ENCODE measurements at places on chromosomes 6 and 20.

- no peak for DNase-seq
Observed at GRCh38 chr20:43840382-43841070, 74.1 kb upstream of the TOX2 start.

DNA sequence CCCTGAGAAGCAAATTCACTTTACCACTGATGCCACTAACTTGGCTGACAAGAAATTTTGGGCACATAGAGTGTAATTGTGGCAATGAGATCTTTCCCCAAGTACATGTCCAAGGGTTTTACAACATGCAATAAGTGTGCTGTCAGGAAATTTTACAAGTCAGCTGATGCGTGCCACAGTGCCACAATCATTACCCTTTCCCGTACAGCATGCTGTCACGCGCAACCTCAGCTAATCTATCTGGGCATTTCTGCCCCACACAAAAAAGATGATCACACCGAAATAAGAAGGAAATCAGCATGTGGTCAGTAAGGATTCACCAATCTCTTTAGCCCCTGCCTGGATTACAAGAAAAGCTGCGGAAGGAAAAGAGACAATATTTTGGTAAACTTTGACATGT, 163.6 kb upstream of the PREP start:
- DNase-seq = no peak

DNA sequence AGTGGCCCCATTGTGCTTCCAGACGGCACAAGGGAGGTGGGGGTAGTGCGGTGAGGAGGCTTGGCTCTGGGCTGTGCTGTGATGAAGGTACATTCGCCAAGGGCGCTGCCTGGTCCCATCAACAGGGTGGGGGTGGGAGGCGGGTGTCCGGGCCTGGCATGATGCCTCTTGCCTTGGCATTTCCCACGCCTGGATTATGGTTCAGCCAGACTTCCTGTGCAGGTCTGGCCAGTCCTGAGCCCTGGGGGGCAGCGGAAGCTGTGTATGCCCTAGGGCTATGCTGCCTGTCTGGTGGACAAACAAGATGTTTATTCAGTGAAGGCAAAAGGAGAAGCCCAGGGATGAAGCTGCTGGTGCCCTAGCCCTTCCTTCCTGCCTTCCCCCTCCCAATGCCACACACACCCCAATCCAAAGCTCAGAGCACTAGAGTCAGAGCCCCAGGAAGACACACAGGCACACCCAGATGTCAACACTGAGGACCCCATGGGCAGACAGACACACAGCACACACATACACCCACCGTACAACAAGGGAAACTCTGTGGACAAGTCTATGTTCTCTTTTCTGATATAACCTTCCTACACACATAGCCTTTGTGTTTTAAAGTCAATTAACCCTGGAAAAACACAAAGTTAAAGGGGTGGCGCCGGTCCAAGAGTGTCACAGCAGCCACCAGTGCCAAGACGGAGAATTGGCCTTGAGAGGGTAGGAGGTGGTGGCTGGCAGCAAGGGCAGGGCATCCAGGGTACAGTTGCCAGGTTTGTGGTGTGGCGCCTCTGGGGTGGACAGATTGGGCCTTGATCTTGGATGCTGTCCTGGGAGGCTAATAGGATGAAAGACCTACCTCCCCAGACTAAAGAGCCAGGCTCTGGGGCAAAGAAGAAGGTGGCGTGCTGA, 54.7 kb upstream of the SAYSD1 start:
- DNase-seq = no peak

DNA sequence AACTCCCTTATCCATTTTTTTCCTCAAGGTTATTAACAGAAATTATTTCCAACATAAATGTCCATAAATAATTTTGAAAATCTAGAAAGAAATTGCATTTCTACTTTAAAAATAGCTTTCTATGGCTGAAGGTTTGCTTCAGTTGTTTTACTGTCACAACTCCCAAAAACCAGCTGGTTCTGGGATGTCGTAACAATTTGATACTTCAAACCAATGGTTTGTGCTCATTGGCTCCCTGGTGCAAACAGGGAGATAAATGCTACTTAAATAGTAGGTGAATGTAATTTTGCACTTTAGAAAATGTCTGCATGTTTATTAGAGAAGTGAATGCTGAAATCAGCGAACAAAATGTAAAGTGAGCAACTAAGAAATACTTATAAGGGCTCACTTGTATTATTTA, 31.1 kb downstream of the LAMA2 start:
- no peak for DNase-seq

GRCh38 chr6:139640448-139640847, 266.0 kb upstream of the CITED2 start:
- no peak for DNase-seq

DNA sequence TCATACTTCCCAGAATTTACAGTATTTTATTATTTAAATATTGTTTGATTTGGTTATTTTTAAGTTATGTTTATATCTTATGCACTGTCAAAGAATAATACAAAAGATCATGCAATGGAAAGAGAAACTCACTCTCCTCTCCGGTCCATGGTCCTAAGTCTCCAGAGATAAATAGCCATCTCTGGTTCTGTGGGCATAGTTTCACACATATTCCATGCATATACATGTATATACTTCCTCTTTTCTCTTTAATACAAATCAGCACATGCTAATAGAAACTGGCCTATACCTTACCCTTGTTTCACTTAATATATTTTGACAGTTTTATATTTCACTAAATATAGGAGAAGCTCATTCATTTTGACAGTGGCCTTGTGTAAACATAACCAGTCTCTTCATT, 901.7 kb upstream of the CITED2 start:
- no peak for DNase-seq

DNA sequence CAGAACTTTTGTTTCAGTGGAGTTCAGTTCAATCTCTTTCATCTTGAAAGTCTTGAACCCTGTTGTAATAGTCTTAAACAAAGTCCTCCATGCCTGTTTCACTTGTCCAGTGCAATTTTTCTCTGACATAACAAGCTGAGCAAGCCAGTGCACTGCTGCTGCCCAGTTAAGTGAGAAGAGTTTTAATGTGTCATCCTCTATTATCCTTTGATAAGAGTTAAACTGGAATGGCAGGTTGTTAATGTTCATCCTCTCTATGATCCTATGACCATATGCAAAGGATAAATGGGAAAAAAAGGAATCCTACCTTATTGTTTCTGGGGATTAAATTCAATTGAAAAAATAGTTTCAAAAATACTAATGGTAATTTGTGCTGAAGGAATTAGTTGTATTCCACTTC, 197.5 kb downstream of the FRK start:
- DNase-seq = no peak

DNA sequence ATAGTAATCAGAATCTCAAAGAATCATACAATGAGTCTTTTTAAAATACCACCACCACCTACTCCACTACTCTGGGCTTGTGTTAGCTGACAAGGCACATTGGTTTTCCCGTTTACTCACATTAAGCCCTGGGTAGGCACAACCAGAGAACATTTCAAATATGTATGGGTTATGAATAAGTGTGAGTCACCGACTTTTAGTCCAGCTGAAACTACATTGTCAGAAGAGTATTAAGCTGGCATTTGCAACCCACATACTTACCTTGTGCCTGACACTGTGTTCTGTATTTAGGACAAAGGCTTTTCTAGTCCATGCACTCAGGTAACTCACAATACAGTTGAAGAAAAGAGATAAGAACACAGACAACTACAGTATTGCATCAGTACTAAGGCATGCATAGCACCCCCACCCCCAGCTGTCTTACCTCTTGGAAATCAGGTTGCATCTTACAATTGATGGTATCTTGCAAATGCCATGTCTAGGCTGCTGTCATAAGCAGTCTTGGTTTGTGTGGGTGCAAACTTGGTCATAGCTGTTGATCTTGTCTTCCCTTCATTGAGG, 40.3 kb upstream of the AHI1 start:
- DNase-seq = no peak

- no peak for DNase-seq
Observed at GRCh38 chr20:38674092-38674764, 50.1 kb upstream of the SLC32A1 start.

GRCh38 chr20:24528583-24529368, 59.3 kb downstream of the SYNDIG1 start:
- DNase-seq = no peak

GRCh38 chr6:84785671-84786070, 21.3 kb upstream of the TBX18 start:
- no peak for DNase-seq

- DNase-seq = no peak
Observed at GRCh38 chr6:34242252-34243130, 5.8 kb downstream of the HMGA1 start.

- peak; percentile 43 for DNase-seq
Observed at GRCh38 chr6:124203101-124203811, 399.6 kb downstream of the NKAIN2 start.

- DNase-seq = no peak
Observed at GRCh38 chr20:51127713-51128112, 104.8 kb upstream of the KCNG1 start.

- no peak for DNase-seq
Observed at GRCh38 chr6:44038543-44039065, 88.6 kb downstream of the MRPL14 start.

GRCh38 chr6:89999154-89999553, 104.9 kb downstream of the GJA10 start:
- no peak for DNase-seq

- DNase-seq = no peak
Observed at GRCh38 chr6:78020586-78020985, 367.7 kb downstream of the MEI4 start.

- DNase-seq = no peak
Observed at GRCh38 chr20:52593654-52594053, 378.5 kb upstream of the TSHZ2 start.

DNA sequence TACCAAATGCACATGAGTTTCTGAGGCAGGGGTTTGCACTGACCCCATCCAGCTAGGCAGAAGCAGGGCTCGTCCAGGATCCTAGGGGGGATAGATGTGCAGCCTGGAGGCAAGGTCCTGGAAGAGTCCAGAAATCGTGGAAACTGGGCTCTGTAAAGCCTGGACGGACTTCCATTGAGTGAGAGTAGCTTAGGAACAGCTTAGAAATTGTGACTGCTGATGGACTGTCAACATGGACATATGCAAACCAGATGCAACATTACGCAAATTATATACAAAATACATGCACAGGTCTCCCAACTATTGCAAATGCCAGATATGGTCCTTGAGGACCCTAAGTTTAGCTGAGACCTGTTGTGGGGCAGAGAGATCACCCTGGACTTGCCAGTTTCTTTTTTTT, 4.8 kb upstream of the EMILIN3 start:
- no peak for DNase-seq

DNA sequence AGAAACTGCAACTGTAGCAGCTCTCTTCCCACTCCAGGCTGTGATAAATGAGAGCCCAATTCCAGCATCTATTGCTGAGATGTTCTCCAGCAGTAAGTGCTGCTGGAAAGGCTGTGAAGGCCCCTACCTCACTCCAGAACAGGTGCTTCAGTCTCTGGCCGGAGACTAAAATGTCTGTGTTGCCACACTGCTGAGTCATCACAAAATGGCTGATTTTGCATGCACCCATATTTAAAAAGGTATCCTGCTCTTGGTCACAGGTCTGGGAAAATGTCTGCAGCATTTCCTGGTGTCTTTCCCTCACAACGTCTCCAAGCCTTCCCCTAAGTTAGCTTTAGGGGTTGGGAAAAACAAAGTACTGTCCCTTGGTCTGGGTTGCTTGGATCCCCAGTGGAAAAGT, 95.1 kb downstream of the TPBG start:
- no peak for DNase-seq

DNA sequence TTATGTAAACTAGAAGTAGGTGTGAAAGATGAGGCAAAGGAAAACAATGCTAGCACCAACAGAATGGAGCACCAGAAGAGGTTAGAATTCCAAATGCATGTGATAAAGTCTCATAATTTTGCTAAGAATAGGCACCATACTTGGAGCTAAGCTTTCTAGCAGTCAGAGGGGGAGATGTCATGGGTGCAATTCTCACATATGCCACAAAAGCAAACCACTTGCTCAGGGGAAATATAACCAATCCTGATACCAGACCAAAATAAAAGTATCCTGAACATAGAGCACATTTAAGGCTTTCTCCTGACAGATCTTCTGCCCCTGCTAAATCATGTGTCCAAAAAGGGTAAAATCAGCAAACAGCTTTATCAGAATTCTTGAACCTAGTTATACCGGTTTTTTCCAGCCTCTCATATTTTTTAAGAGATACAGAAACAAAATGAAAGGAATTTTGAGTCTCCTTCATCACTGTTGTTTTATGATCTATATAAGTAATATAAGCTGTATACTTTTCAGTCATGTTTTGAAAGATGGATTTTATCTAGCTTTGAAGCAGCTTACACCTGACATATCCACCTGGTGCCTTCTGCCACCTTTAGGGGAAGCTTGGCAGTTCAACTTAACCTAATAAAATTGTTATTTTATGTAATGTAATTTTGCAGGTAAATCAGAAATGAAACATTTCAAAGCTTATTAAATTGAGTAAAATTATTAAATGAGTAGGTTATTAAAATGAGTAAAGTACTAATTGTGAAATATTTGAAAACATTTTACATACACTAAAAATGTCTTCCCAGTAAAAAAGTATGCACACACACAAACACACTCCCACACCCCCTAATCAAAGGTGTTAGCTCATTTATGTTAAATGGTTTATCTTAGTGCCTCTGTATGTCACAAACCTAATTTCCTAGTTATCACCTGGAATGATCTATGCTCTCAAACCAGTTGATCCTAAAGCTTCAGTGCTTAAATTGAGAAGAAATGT, 2.8 kb downstream of the SPO11 start:
- no peak for DNase-seq

Data from cerebellar nuclear complex (tissue), 1 donor.